Mesenteric fat pad (tissue), 1 donor: ENCODE measurements at places on chromosomes 6 and 20. TPM values are rescaled to one million over a fixed set of nuclear protein-coding genes. Genes with fewer than 3 reads are reported as not detected.

DNA sequence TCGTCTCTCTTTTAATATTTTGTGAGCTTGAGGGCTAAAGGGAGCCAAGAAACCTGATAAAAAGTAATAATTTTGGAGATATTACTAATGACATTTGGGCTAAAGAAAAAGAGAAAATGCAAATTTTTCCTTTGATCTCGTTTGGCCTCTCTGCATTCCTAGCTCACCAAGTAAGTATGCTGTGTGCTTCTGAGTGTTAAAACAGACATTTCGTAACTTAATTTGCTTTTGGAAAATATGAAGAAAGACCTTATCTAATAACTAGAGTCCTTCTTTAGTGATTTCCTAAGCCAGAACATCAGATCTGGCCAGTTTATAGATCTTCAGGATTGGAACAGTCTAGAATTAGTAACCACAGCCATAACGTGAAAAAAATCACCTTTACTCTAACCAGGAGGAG, 872.9 kb upstream of the SLC35B3 start:
- DNase-seq, result no peak

DNA sequence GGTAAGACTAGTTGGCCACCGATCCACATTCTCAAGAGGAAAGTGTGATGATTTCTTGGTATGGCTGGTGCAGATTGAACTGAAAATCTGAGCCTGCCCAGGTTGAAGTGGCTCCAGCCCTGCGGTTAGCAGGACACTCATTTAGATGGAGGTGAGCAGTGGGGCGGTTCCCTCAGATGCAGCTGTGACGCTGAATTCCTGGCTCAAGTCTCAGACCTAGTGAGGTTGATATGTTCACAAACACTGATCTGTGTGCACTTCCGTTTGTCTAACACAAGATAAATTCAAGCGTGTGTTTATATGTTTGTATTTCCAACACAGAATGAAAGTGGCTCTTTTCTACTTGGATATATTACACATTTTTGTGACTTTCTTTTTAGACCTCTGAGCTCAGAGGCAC, 83.4 kb upstream of the FRMD1 start:
- DNase-seq, result no peak

- no peak for DNase-seq
Observed at GRCh38 chr6:68372991-68373390, 262.1 kb upstream of the ADGRB3 start.

- DNase-seq, result no peak
Observed at GRCh38 chr6:1558388-1558787, 51.3 kb upstream of the FOXC1 start.

DNA sequence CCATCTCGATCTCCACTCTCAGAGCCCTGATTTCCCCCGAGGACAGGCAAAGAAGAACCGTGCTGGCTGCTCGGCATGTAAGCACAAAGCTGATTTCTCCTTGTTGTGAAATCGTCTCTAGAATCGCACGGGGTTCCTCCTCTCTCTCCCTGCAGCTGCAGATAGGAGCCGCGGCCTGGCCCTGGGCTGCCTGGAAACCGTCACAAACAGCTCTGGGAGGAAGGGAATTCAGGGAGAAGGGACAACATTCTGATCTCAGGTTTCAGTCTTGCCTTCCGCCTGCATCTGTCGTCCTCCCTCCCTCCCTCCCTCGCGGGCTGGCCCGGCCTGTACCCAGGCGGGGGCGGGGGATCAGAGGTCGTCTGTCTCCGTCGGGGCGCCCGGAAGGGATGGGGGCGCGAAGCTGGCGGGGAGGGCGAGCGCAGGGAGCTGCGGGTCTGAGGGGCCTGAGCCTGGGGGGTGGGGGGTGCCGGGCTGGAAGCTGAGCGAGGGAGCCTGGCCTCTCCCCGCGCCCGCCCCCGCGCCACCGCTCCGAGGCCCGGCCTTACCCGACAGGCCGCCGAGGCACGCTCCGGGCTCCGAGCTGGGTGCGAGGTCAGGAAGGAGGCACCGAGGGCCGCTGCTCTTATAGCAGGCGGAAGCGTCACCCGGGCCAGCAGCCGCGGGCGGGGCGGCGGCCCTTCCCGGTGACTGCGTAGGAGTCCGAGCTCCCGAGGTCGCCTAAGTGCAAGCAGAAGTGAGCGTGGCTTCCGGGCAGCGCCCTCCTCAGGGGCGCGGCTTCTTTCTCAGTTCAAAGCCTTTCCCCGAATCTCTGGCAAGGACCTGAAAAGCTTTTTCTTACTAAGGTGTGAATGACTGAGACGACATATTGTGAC, at the start of gene SERPINB1:
Gene SERPINB1, minus strand, starts transcription at position 600 of the 875 bp plus-strand sequence. CDS start 1,277 bp downstream, outside the sequence.
- peak; percentile 99 for DNase-seq

- DNase-seq, result no peak
Observed at GRCh38 chr6:42193491-42193894, 1.3 kb downstream of the GUCA1B start.

- no peak for DNase-seq
Observed at GRCh38 chr6:91976797-91977196, 1389.9 kb upstream of the MAP3K7 start.

GRCh38 chr20:23248461-23248882, 102.1 kb upstream of the NXT1 start:
- DNase-seq, result no peak

DNA sequence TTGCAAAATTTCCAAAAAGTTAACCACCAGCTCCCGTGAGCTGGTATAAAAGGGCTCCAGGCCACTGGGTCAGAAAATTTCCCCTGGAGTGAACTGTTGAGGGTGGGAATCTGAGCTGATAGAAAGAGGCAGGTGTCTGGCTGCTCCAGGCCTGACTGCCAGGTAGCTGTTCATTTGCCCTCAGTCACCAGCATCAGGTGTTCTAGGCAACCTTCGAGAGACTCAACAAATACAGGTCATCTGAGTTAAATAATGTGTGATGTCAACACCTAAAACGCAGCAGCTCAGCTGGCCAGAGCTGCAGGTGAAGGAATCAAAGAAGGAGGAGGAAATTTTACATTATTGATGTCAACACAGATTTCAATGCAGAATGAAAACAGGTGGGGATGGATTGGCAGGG, 46.7 kb downstream of the KCNK5 start:
- DNase-seq, result peak; percentile 55

DNA sequence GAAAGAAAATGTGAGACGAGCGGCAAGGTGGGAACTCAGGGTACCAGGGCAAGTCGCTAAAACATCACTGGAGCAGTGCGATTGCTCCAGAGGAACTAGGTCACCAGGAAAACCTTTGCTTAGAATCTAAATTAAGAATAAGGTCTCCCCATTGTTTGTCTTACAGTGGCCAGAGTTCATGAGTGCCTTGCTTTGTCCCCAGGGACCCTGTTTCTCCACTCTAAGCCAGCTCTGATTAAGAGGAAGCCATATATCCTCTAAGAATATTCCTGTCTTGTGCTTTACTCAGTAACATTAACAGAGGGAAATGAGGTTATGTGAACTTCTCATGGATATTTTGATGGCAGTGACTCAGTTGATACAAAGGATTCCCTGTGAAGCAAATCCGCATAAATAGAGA, 305.8 kb downstream of the CD83 start:
- no peak for DNase-seq

DNA sequence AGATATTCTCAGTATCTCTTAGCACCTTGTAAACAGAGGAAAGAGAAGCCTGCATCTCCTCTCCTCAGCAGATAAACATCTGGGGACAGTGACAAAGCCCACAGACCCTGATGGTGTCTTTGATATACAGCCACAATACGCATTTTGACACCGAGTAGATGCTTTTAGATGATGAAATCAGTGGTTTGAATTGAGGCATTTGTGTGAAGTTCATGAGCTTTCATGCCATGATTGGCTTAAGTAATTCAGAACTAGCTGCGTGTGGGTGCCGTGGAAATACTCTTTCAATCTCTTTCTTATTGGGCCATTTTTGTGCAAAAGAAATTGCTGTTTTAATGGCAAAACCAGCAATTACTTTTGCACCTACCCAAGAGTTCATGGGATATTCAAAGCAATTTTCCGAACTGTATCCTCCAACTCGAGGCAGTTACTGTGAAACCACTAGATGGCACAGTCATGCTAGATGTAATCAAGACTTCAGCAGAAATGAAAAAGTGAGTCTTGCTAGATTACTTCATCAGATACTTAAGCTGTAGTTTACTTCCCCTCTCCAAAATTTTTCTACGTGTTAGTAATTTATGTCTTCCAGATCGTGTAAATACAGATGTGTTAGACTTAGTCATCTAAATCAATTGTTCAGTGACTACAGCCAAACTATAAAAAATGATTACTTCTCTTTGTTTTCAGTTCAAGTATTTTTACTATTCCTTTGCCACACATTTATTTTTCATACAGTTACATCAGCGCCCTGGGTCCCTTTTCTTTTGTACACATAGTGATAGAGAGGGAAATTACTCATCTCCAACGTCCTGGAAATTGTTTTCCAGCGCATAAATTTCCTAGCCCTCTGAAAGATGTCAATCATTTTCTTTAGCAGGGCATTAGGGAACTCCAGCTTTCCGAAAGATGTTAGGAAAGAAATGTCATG, 49.4 kb downstream of the IYD start:
- no peak for DNase-seq

- DNase-seq, result no peak
Observed at GRCh38 chr20:62921119-62921687, 5.1 kb downstream of the DIDO1 start.

DNA sequence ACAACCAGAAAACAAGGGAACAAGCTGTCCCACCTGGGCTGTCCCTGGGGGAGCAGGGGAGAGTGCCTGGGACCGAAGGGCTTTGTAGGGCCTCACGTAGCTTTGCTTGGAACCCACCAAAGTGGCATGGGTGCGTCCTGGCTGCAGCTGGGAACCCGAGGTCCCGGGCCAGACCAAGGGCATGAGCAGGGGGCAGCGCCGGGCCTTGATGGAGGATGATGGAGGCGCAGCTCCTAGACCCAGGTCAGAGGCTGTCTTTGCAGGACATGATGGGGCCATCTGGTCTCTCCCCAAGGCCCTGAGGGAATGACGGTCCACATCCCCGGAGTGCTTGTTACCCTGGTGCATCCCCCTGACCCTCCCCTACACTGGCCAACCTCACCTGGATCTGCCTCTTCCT, 7.6 kb upstream of the OSBPL2 start:
- DNase-seq, result no peak

DNA sequence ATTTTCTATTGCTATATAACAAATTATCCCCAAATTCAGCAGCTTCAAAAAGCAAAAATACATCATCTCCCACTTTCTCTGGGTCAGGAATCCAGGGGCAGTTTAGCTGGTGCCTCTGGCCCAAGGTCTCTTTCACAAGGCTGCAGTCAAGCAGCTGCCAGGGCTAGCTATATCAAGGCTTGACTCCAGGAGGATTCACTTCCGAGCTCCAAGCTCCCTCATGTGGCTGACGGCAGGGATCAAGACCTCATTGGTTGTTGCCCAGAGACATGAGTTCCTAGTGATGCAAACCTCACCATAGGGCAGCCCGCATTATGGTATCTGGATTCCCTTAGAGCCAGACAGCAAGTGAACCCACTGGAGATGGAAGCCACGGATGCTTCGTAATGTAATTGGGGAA, 1.3 kb upstream of the VNN1 start:
- DNase-seq, result no peak

DNA sequence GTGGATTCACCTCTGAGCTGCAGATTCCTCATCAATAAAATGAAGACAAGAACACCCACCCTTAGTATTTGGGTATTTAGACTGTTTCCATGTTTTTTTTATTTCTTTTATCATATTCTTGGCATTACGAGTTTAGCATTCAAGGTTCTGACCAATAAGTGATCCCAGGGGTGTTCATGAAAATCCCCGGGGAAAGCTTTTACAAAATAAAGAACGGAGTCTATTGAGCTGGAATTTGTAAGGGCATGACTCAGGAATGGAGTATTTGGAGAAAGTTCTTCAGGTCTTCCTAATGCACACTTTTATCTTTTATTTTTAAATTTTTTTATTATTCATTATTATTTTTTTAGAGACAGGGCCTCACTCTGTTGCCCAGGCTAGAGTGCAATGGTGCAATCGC, 19.4 kb upstream of the TOX2 start:
- no peak for DNase-seq

GRCh38 chr6:13695252-13695651, 16.4 kb downstream of the RANBP9 start:
- DNase-seq, result no peak

DNA sequence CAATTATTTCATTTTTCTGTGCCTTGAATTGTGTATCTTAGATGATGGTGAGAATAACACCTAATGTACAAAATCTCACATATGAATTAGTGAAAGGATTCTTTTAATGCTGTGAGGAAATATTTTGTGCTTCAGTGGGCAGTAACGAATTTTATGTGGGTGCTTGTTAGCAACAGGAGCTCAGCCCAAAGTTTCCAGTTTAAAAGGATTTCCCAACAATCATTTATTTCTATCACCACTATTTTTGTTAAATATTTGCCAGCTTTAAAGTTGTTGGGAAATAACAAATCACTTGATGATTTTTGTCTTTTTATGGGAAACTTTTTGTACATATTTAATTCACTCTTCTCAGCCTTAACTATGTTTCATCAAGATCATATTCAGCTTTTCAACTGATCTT, 111.8 kb downstream of the QKI start:
- DNase-seq, result no peak

GRCh38 chr6:24126586-24127192, 674 bp downstream of the NRSN1 start:
- DNase-seq, result no peak

- no peak for DNase-seq
Observed at GRCh38 chr20:17956099-17956685, 12.4 kb downstream of the SNX5 start.

GRCh38 chr20:20259533-20259932, 108.4 kb upstream of the INSM1 start:
- no peak for DNase-seq

Gene SOX12
- total RNA-seq, result 8.5 TPM

Gene HLA-DOB
- total RNA-seq, result not detected

Gene TFAP2A
- total RNA-seq, result 1.9 TPM

Gene TCP11
- not detected for total RNA-seq

Gene PRSS35
- 0.26 TPM for total RNA-seq

Gene C20orf202
- total RNA-seq, result 0.32 TPM

Gene EYA4
- total RNA-seq, result 1.0 TPM

Gene DPPA5
- total RNA-seq, result not detected
